ENCODE measurements at places on chromosomes 6 and 20. TPM values are rescaled to one million over a fixed set of nuclear protein-coding genes. Genes with fewer than 3 reads are reported as not detected.

EFCAB8 gene
- polyA plus RNA-seq = not detected

LY6G6C gene
- not detected for polyA plus RNA-seq

BPIFB4 gene
- polyA plus RNA-seq = not detected

PCK1 gene
- polyA plus RNA-seq = not detected

DAAM2 gene
- 3.4 TPM for polyA plus RNA-seq

GSTA3 gene
- polyA plus RNA-seq = not detected

POU5F1 gene
- 1.3 TPM for polyA plus RNA-seq

TGM3 gene
- polyA plus RNA-seq = 0.37 TPM

HTR1E gene
- 0.46 TPM for polyA plus RNA-seq

C6orf141 gene
- polyA plus RNA-seq = 0.98 TPM

RNF8 gene
- polyA plus RNA-seq = 49.9 TPM

ARFGEF3 gene
- 0.11 TPM for polyA plus RNA-seq

PMEPA1 gene
- 10.5 TPM for polyA plus RNA-seq

SIRPB1 gene
- polyA plus RNA-seq = not detected

CYP21A2 gene
- not detected for polyA plus RNA-seq

ADGRF1 gene
- not detected for polyA plus RNA-seq

KCNQ2 gene
- 17.3 TPM for polyA plus RNA-seq

ATP6V1G2 gene
- 32.7 TPM for polyA plus RNA-seq

MAFB gene
- polyA plus RNA-seq = 2.3 TPM

WFDC9 gene
- polyA plus RNA-seq = not detected

MOXD1 gene
- polyA plus RNA-seq = 20.8 TPM

C20orf204 gene
- polyA plus RNA-seq = 0.35 TPM

NKX2-4 gene
- polyA plus RNA-seq = not detected

TINAG gene
- not detected for polyA plus RNA-seq

DLK2 gene
- polyA plus RNA-seq = 4.6 TPM

FAM217A gene
- not detected for polyA plus RNA-seq

GRM4 gene
- 0.31 TPM for polyA plus RNA-seq

ESF1 gene
- polyA plus RNA-seq = 9.2 TPM

IRF4 gene
- polyA plus RNA-seq = 0.25 TPM

MARCKS gene
- 193 TPM for polyA plus RNA-seq

TMEM170B gene
- 2.1 TPM for polyA plus RNA-seq

RAET1G gene
- polyA plus RNA-seq = not detected

IGF2R gene
- 25.8 TPM for polyA plus RNA-seq

MAPK13 gene
- 1.1 TPM for polyA plus RNA-seq

TPX2 gene
- 91.0 TPM for polyA plus RNA-seq

UBD gene
- polyA plus RNA-seq = not detected

PLCB4 gene
- 39.2 TPM for polyA plus RNA-seq

SPAG4 gene
- polyA plus RNA-seq = 27.9 TPM

BCAS1 gene
- 0.27 TPM for polyA plus RNA-seq

JARID2 gene
- polyA plus RNA-seq = 12.5 TPM

SFTA2 gene
- 1.8 TPM for polyA plus RNA-seq

BHLHE23 gene
- not detected for polyA plus RNA-seq

RPS21 gene
- polyA plus RNA-seq = 374 TPM

BAG2 gene
- 10.4 TPM for polyA plus RNA-seq

SLC22A3 gene
- polyA plus RNA-seq = not detected

Data from cardiac muscle cell (in vitro differentiated cells and primary cell).